ENCODE measurements at places on chromosomes 5 and 9.
A peak's percentile ranks its signal among the peaks of the same experiment; 100 is the strongest.

DNA sequence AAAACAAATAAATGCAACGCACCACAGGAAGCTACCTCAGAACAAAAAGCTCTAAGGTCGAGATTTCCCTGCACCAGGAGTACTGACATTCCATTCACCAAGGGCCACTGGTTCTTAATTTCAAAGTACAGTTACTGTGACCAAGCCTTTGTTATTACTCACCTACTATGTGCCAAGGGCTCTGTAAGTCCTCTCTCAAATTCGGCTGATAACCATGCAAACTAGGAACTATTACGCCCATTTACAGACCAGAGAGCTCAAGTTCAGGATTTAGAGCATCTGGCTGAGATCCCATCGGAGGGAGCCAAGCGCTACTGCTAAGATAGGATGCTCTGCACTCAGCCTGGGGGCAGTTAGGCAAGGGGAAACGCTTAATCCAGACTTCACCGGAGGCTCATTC is 5.6 kb downstream of the MYO10 start:
- no peak for DNase-seq

GRCh38 chr9:79691496-79691895 is 119.7 kb downstream of the TLE4 start:
- no peak for DNase-seq

GRCh38 chr9:826500-827280 is 14.8 kb upstream of the DMRT1 start:
- DNase-seq = no peak

DNA sequence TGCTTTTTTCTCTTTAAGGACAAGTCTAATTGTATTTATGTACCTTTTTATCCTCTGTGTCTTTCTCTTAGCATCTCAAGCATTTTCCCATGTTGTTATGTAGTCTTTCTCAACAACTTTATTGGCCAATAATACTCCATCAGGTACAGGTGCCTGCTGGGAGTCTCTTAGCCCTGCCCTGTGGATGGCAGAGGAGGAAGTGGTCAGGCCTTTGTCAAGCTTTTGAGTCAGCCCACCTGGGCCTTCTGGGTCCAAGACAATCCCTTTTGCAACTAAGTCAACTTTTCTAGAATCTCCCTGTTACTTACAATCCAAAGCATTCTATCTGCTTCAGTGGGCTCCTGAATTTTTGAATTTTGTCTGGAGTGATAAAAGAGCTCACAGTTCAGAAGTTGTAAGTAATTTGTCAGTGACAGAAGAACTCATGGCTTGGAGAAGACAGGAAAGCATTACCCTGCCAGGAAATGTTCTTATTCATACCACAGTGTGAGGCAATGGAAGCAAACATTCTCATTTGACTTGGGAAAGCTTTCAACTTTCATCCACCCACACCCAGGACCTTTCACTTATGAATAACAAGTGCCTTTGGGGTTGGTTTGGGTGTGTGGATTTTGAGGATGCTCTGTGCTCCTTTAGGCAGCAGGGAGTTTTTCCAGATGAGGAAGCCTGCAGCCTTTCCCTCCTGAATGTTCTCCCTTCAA is 200.0 kb upstream of the S1PR3 start:
- DNase-seq = no peak

GRCh38 chr9:75671354-75671753 is 219.1 kb upstream of the PCSK5 start:
- DNase-seq = peak; percentile 88

- DNase-seq = no peak
Measured at GRCh38 chr5:160083501-160083900, 35.7 kb downstream of the PWWP2A start.

- DNase-seq = no peak
Measured at GRCh38 chr5:38346593-38346992, 88.2 kb downstream of the EGFLAM start.

DNA sequence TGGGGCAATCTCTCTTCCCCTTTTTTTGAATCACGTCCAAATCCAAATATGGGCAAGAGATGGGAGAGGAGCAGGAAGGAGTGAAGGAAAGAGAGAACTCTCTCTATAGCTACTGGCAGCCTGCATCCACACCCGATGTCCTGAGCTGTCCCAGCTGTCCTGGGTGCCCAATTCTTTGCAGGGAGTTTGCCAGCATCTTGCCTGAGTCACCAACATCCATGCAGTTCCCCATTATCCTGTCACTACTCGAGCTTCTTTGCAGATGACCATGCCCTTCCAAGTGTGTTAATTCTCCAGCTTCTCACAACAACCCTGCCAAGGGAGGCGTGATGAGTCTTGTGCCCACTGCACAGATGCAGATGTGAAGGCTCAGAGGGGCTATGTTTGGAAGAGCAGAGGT is 127.1 kb downstream of the NSG2 start:
- DNase-seq = peak; percentile 0

DNA sequence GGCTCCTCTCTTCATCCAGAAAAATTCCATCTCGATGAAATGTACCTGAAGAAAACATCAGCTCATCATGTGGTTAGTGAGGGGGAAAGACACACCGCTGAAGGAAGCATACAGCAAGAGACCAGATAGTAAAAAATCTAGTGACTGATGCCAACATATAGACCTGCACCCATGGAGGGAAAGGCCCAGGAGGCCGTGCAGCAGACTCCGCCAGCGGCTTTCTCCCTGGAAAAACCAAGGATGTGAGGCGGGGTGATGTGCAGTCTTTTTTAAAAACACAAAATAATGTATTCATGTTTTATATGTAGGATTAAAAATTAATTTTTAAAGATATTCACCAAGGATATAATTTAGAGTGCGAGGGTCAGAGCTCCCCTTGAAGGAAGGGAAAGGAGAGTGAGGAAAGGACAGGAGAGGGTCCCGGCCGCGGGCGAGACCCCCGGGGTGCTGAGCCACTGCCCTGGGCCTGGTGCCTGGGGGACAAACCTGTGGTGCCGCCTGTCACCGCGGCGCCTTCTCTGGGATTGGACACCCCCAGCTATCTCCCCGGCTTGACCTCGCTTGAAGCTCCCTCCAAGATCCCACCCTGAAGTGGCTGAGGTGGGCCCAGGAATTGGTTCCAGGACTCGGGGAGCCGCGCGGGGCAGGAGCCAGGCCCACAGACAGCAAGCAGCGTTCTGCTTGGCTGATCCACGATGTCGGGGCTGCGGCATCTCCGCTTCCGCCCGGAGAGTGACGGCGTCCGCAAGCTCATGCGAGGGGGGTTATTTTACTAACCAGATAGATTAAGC is 12.1 kb upstream of the UNC5A start:
- no peak for DNase-seq

- DNase-seq = no peak
Measured at GRCh38 chr5:178651046-178651810, 24.4 kb upstream of the CLK4 start.

- DNase-seq = no peak
Measured at GRCh38 chr9:109986521-109986991, 206.6 kb downstream of the PALM2AKAP2 start.

DNA sequence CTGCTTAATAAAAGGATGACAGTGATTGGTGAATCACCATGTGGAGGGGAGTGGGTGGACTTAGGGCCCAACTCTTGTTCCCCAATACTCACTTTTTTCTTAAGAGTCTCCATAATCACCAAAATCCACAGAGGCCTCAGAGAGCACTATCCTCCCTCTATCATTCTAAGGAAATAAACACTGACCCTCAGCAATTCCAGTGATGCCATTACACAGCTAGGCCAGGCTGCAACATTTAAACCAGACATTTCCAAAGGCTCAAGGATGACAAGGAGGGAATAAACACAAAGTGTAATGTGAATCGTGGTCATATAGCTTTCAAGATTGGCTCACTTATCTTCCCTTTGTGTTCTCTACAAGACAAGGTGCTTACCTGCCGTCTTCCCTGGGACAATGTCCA is 2.4 kb upstream of the ARSI start:
- DNase-seq = no peak

DNA sequence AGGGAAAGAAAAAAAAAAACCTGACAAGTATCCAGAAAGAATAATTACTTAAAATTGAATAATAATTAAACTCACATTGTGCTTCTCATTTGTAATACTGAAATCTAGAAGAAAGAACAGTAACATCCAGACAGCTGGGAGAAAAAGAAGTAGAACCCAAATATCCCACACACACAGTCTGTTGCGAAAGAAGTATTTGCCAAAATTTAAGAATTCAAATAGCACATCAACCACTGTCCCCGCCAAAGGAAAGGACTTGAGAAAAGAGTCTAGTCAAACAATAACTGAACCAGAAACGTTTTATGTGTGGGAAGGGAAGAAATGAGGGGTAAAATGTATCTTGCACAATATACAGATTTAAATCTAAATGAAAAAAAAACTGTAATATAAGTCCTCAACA is 202.8 kb downstream of the MLLT3 start:
- no peak for DNase-seq

GRCh38 chr5:94524841-94525697 is 93.3 kb downstream of the KIAA0825 start:
- peak; percentile 64 for DNase-seq

GRCh38 chr9:101758304-101758930 is 20.0 kb upstream of the GRIN3A start:
- no peak for DNase-seq

DNA sequence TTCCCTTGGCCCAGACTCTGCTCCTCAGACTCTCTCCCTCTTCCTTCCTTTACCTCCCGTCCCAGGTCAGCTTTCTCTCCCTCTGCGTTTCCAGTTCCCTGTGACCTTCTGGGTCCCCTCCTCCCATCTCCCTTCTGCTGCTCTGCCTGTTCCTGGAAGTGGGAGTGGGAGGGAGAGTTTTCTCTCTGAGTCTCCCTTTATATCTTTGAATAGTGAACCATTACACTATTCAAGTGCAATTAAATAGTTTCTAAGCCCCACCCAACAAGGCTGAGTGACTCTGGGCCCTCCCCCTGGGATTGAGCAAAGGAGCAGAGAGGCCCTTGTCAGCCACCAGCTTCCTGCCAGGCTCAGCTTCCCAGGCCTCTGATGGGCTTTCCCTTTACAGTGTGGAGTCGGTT is 34.8 kb downstream of the THBS4 start:
- peak; percentile 81 for DNase-seq

GRCh38 chr5:58326022-58326421 is 133.9 kb downstream of the PLK2 start:
- no peak for DNase-seq

DNA sequence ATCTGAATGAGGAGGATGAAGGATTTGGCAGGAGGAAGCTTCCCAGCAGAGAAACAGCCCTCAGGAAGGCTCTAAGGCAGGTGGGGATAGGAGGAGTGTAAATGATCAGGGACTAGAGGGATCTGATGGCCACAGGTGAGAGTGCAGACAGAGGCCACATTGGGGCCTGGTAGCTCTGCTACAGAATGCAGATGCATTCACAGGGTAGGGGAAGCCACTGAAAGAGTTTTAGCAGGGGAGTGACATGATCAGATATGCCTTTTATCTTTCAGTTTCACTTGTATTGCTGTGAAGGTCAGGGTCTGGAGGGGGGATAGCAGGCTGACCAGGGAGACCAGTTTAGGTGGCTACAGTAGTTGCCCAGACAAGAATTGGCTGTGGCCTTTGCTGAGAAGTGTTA is 3.0 kb downstream of the TXNDC15 start:
- no peak for DNase-seq

DNA sequence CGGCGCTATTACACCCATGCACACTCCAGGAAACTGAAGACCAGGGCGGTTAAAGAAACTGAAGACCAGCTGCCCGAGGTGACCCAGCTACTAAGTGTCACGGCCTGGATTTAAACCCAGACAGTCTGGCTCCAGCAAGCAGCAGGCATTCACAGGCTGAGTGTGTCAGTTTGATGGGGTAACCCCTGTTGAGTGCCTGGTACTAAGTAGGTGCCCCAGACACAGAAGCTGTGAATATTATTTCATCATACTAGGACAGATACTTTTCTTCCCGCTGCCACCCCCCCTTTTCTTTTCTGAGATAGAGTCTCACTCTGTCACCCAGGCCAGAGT is 7.3 kb downstream of the ENG start:
- peak; percentile 69 for DNase-seq

DNA sequence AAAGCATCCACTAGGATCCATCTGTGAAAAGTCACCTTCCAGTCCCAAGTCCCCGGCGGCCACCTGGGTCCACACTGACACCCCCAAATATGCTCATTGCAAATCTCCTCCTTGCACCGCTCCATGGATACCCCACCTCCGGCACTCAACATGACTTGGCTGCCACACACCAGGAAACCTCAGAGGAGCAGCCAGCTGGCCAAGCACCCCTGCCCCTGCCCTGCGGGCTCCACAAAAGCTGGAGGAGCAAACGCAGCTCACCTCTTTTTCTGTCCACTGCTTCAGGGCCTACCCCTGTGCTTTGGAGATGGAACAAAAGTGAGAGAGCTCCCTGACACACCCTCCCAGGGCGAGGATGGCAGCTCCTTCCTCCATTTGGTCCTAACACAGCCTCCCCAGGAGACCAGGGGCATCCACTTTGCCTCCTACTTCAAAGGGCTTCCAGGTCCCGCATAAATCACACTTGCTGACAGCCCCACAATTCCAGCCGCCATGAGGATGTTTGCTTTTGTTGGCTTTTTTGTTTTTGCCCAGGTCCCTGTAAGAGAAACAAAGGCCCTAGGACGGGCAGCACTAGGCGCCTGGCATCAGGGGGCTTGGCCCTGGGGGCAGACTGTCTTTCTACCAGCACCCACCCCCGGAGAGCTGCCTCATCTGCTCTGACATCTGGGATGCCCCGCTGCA is 14.8 kb downstream of the ROR2 start:
- no peak for DNase-seq

DNA sequence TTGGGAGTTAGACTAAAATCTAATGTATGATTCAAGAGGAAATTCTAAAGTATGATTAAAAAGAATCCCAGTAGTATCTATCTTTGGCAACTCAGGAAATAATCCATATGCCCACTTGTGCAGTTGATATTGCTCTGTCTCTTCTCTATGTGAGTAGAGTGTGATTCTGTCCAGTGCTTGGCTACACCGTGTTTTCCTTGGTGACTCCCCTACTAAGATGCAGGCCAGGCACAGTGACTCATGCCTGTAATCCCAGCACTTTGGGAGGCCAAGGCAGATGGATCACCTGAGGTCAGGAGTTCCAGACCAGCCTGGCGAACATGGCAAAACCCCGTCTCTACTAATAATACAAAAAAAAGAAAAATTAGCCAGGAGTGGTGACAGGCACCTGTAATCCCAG is 495.4 kb downstream of the MAT2B start:
- DNase-seq = no peak

DNA sequence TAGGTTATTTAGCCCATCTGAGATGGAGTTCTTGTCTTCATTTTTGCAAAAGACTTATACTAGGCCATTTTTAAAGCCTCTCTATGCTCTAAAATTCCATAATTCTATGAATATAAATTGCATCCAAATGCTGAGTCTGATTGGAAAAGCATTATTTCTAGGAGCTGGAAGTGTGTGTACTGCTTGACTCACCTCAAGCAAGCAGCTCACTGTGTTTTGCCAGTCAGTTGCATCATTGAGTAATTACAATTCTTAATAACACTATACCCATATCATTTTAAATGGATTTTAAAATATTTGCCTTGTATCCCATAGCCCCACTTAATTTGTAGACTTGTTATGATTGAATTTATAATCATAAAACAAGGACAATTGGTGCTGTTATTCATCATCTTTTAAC is 161.0 kb downstream of the PAM start:
- DNase-seq = no peak

Data from MV-4-11 (cell line).